ENCODE measurements at places on chromosomes 12 and 14.

- no peak for DNase-seq
Measured at GRCh38 chr12:32366714-32367113, 32.6 kb upstream of the FGD4 start.

DNA sequence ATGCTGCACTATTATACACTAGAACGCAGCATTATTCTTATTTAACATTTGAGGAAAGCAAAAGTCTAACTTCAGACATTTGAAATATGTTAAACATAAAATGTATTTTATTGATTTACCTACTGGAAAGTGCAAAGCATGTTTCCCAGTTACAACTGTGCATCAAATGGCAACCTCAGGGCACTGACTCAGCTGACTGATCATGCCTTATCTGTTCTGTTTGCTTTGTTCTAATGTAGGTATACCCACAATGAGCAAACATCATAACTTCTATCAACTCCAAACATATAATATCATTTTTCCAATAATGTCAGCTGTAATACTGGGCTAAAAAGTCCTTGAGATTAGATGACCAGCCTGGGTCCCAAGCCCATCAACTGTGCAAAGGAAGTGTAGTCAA lies 431.0 kb downstream of the FOXG1 start:
- DNase-seq = no peak

DNA sequence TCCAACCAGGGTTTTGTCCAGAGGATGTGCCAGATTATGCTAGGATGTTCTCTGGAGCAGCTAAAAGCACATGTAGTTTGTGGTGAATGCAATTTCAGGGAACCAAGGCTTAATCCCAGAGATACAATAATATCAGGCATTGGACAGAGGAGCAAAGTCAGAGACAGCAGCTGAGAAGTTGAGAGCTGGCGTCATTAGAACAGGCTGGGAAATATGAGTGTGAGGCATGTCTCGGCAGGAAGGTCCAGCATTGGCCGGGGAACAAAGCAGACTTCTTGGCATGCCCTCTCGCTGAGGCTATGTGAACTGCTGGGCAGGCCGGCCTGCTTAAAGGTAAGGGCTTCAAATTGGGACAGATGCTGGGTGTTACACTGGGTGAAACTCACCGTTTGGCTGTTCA lies 125.4 kb downstream of the CAND1 start:
- no peak for DNase-seq

DNA sequence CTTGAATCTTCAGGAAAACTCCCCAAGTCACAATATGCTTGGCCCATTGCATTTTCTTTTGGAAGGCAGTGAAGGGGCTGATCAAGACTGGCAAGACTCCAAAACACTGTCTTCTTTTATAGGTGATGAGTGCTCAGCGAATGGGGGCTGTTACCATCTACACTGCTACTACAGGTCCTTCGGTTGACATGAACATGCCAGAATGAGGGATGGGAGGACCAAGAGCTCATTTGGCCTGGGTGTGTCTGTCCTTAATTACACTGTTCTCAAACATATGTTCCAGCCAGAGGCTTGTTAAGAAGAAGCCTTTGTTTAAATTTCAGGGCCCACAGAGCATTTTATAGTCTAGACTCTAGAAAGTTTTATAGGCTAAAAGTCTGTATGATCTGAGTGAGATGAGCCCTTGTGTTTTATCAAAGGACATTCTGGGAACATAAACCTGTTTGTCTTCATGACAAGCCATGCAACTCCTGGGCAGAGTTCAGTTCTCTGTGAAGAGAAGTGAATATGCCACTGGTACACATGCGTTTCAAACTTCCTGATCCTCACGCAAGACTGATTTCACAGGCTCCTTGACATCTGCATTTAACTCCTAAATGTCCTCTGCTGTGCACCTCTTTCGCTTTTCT lies 4.7 kb upstream of the FAM234B start:
- DNase-seq = no peak

DNA sequence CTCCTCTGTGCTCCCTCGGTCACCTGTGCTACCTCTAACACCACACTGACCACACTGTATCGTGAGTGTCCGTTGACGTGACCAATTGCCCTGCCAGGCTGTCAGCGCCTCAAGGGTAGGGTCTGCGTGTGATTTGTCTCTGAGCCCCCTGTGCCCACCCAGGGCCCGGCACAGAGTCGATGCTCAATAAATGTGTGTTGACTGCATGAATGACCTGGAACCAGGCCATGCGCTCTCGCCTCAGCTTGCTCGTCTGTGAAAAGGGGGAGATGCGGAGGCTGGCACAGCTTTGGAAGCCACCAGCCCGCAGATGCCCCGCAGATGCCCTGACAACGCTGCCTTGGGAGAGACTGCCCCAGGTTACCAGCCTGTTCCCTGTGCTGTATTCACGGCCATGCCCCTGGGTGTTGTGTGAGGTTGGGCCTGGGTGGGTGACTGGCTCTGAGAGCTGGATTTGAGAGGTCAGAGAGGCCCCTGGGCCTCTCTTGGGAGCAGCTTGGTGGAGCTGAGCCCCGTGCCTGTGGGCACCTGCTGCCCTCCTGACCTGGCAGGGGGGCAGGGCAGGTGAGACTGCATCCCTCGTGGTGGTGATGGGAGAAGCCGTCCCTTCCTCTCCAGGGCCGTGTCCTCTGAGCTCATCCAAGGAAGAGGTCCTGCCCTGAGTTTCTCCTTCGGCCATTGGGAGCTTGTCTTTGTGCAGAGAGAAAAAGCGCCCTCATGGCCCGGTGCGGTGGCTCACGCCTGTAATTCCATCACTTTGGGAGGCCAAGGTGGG lies 43.2 kb downstream of the CYP46A1 start:
- DNase-seq = no peak

- DNase-seq = no peak
Measured at GRCh38 chr14:68730348-68730747, 62.5 kb downstream of the ZFP36L1 start.

DNA sequence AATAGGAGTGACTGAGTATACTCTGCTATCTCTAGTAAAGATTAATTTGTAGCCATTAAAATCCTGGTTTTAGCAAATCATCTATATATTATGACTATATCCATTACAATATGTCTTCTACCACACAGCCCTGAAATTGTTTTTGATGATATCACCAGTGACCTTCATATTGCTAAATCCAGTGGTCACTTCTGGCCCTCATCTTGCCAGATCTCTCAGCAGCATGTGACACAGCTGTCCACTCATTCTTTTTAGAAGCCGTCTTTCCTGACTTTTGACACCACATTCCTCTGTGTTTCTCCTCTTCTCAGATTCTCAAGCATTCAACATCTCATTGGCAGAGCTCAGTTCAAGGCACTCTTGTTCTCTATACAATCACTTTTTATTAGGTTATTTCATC lies 54.9 kb downstream of the CPNE8 start:
- DNase-seq = no peak

DNA sequence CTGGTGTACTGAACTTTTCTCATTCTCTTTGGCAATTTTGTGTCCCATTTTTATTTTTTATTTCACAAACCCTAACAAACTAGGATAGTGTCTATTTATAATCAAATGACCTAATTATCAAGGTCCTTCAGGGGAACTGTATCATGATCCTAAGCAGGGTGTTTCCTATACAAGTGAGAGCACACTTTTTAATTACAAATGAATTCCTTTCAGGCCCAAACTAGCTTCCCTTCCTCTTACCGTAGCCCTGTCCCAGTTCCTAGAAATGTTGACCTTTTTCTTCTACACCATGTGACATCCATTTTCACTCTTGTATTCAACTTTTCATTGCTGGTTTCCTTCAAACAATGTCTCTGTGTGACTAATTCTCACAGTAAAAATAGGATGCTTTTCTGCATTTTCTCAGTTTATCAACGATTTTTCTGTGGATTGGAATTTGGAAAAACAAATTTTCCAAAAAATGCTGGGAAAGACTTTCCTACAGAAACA lies 411.4 kb downstream of the CCDC91 start:
- no peak for DNase-seq

DNA sequence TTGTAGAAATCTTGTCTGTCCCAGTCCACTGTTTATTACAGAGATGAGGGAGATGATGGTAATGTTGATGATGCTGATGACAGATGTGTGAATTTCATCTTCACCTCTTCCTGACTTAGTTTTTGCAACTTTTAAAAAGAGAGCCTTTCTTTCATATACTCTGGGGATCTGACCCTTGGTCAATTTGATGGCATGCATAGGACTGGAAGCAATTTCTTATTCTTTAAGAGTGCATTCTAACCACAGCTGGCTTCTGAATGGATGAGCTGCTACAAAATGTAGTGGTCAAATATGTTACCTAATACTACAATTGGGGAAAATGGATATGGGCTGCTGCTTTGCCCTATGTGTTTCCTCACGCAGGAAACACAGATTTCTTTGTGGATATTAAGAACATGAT lies 80.8 kb downstream of the MYRFL start:
- DNase-seq = no peak

DNA sequence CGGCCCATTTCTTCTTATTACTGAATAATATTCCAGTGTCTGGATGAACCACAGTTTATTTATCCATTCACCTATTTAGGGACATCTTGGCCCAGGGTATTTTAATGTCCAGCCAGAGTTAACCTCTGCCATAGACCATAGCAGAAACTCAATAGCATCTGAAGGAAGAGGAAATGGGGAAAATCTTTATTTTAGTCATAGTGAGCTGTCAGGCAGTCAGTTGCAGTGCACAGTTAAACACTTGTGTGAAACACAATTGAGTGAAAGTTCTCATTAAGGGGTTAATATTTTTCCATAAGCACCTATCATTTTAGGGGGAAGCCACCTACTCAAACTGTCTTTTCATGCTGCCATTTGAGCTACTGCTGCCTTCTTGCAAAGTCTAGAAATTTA lies 197.3 kb upstream of the PPFIA2 start:
- no peak for DNase-seq

- DNase-seq = no peak
Measured at GRCh38 chr14:41404126-41404525, 202.6 kb upstream of the LRFN5 start.

GRCh38 chr12:100279159-100279558 lies 12.2 kb downstream of the SCYL2 start:
- DNase-seq = no peak

GRCh38 chr14:47606566-47606965 lies 68.8 kb downstream of the MDGA2 start:
- DNase-seq = no peak

DNA sequence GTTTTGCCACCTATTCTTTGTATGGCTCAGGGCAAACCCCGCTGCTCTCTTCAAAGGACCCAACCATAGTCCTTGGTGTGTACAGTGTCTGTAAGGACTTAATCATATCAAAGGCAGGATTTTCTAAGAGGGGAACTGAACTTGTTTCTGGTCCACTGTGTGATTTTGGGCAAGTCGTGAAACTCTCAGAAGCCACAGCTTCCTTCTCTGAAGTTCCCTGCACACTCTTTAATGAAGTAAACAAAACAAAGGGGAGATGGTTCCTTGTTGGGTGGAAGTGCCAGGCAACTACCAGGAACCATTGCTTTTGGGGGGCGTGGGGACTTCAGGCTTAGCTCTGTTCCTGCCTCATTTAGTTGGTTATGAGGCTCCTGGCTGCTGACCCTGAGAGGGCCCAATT lies 152.4 kb downstream of the VRK1 start:
- DNase-seq = no peak

GRCh38 chr12:118455327-118455726 lies 79.0 kb downstream of the SUDS3 start:
- no peak for DNase-seq

- no peak for DNase-seq
Measured at GRCh38 chr12:68374307-68374982, 42.3 kb upstream of the MDM1 start.

DNA sequence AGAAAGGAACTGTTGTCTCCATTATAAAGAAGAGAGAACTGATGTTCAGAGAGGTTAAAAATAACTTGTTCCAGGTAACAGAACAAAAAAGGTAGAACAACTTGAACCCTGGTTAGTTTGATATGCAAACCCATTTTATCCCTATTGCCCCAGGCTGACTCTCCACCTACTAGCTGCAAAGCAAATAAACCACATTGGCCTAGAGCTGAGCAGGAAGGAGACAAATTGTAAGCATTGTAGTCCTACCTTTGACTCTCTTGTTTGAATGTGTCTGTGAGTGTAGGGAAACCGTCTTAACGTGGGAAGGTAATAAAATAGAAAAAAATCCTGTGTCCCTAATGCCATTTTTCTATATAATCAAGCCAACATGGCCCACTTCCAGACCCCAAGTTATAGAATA lies 126.4 kb downstream of the CCER1 start:
- DNase-seq = no peak

DNA sequence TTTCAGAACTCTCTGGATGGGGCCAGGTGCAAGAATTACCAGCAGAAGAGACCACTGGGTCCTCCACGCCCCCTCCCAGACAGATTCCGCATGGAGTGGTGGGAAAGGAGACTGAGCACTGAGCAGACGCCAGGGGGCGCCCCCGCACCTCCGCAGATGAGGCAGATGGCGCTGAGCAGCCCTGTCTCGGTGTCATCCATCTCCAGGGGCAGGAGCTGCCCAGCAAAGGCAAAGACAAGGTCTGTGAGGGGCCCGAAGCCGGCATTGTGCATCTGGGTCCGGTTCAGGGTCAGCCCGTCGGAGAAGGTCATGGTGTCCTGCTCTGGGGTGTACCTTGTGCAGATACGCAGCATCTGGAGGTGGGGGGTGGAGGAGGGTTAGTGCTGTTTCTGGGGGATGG lies 6.3 kb upstream of the ITGB7 start:
- peak; percentile 88 for DNase-seq

GRCh38 chr12:122495258-122495657 lies 5.5 kb downstream of the ZCCHC8 start:
- DNase-seq = no peak

DNA sequence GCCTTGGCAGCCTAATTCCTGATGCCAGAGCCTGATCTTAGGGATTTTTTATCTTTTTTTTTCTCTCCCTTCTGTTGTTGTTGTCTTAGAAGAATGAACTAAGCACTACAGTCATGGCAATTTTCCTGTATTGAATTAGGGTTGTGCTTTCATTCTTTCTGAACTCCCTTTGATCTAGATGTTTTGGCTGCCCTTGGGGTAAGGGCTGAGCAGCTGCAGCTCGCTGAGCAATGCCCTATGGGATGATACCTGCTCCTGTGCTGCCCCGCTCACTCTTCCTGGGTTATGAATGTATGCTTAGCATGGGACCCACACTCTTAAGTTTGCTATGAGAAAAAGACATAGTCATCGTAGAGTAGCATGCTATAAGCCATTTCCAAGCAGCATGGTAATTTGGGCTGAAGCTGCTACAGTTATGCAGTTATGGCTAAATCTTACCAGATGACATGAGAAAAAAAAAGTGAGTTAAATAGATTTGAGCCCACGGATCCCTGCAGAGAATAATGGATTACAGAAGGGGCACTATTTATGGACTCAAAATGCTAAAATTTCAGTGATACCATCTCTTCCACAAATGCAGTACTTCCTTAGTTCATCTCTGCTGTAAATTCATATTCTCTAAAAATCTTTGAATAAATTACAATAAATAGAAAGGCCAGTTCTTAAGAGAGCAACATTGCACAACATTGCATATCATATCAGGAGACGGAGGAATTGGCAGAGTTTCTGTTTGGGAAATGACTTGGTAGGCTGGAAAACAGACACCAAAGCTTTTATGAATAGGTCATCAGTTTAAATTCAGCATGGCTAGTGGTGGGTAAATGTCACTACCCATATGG lies 79.2 kb upstream of the PTHLH start:
- DNase-seq = no peak
